ENCODE measurements at places on chromosomes 2 and 18.

- DNase-seq: no peak
These were observed 154.9 kb downstream of the LNPK start for GRCh38 chr2:175847128-175847527.

DNA sequence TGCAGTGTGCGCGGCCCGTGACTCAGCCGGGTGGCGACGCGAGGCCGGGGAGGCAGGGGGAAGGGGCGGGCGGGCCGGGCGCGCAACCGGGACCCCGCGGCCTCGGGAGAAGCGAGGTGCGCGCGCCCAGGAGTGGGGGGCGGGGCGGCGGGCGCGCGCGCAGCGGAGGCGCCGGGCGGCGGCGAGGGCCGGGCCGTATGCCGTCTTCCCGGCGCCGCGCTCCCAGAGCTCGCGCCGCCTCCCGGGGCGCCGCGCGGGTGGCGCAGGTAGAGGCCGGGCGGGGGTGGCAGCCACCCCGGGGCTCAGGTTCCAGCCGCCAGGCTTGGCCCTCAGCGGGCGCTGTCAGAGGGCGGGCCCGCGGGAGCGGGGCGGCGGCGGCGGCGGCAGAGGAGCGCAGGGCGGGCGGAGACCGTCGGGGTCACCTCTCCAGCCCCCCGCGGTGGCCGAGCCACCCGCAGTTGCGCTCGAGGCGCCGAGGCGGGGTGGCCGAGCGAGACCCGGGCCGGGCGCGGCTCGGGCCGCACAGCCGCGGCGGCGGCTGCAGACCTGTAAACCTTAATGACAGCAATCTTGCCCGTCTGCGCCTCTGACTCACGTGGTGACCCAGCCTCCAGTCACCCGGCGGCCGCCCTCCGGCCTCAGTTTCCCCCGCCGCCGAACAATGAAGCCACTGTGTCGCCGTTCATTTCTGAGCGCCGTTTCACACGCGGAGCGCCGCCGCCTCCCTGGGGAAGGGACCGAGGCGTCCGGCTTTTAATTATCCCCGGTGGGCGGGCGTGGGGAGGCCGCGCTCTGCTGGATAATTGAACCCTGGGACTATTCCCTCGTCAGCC is 25.3 kb upstream of the SMAD7 start:
- peak; percentile 83 for DNase-seq

DNA sequence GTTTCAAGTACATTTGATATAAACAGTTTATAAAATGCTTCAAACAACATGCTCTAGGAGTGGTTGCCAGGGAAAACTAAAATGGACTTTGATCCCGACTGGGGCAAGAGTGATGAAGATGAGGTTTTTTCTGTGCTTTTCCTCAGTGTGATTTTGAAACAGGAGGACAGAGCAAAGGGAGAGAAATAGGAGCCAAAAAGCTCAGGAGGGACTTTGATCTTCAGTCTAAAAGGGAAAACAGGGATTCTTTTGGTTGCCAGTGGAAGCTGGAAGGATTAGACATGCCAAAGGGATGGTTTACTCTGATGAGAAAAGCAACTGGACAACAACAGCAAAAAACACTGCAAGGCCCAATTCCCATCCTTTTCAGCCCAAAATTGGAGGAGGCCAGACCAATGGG is 95.5 kb downstream of the LTBP1 start:
- no peak for DNase-seq

DNA sequence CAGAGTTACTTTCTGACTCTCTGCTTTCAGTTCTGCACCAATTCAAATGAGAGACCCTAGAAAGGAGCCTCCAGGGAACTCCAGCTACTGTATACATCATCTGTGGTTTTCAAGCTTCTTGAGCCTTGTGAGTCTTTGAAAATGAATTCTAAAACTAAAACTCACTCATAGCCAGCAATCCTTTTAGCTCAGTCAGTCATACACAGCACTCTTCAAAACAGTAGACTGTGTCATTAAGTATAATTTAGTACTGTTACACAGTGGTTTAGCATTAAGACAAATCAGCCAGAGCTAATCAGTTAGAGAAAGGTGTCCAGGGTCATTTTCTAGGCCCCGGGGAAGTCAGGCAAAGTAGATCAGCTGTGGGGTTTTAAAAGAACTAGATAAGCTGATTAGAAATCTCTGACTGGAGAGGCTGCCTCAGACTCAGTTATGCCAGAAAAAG is 322.1 kb upstream of the THUMPD2 start:
- DNase-seq: peak; percentile 25

DNA sequence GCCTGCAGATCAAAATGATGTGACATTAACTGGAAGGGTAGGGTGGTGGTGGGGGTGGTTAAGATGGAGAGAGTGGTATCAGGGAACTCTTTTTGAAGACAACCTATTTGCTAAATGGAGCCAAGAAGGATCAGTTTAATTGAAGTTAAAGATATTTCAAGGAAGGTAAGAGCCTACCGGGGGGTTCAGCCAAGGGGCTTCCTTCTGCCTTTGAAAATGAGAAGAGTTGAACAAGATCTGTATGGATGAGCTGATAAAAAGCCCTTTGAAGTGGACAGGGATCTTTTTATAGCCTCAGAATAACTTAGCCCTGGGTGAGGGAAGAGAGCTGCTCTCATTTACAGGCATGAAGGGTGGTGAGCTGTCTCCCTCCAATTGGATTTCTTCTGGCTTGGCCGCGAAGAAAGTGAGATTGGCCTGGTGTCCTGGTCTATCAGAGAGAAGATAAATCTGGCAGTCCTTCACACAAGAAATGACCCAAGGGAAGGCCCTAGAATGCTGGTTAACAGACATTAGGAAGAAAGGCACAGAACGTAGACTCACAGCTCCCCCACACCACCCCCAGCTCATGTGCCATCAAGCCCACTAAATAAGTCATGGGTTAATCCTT is 439.8 kb downstream of the TNS1 start:
- DNase-seq: no peak

DNA sequence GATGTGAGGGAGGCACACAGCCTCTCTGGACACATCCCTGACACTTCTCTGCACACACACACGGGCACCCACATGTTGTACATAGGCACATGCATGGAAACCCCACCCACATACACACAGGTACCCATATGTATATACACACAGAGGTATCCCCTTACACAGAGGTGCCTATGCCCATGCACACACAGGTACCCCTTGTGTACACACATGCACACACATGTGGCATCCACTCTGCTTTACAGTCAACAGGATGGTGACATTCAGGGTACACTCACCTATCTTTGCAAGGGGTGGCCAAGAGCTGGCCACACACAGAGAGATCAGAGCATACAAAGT is 59.5 kb downstream of the FAM168B start:
- no peak for DNase-seq

GRCh38 chr2:203637471-203638167 is 68.8 kb upstream of the CD28 start:
- DNase-seq: no peak

GRCh38 chr2:129167456-129167855 is 812.0 kb upstream of the RAB6C start:
- no peak for DNase-seq

- no peak for DNase-seq
These were observed 40.0 kb downstream of the TEX44 start for GRCh38 chr2:231632559-231633142.

- no peak for DNase-seq
These were observed 294.5 kb downstream of the ZNF407 start for GRCh38 chr18:74892066-74892627.

DNA sequence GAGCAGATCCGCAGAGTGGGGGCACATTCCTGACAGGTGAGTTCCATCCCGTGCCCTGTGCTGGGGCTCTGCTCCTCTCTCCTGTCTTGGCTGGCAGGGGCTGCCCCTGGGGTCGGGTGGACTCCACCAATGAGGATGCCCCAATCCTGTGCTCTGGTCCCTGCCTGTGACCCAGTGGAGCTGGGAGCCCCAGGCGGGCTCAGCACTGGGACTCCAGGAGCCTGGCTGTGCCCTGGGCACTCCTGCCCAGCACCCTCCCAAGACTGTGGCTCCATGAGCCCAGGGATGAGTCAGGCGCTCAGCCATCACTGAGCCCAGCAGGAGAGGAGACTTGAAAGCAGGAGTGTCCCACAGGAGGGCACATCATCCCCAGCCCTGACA is 53.9 kb downstream of the MBP start:
- no peak for DNase-seq

- DNase-seq: no peak
These were observed 254.6 kb downstream of the LOXHD1 start for GRCh38 chr18:46402396-46402795.

DNA sequence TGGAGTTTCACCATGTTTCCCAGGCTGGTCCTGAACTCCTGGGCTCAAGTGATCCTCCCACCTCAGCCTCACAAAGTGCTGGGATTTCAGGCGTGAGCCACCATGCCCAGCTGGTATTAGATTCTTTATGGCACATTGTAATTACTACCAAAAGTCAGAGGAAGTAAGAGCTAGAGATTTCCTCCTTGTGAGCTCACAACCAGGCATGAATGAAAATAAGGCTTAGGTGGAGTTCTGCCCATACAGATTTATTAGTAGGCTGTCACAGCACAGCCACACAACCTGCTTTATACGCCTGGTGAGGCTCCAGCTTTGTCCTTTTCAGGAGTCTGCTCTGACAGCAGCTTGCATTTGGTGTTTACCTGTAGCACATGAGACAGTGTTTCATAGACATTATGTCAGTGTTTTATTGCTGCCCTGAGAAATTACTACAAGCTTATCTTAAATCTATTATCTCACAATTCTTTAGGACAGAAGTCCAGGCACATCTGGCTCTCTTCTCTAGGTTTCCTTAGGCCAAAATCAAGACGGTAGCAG is 156.6 kb downstream of the TANC1 start:
- DNase-seq: no peak

DNA sequence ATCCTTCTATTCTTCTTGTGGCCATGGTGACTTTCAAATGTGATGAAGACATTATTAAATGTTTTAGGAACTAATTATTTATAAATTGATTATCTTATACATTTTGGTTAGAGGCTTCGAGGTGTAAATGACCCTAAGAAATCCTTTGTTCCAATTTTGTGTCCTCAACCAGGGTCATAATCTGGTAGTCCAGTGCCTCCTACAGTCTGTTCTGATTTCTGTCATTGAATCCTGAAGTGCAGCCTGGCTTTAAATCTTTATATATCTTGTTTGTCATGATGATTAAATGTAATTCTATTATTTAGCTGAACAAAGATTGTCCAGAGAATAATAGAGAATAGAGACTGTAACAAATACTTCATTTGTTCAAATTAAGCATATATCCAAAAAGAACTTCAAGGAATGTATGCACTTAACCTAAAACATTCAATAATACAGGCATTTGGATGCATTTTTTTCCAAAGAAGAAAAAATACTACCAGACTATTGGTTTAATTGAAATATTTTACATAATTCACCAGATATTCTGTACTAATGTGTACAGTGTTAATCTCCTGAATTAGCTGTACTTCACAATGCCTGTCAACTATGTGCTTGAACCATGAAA is 89.8 kb downstream of the PRPF40A start:
- peak; percentile 62 for DNase-seq

DNA sequence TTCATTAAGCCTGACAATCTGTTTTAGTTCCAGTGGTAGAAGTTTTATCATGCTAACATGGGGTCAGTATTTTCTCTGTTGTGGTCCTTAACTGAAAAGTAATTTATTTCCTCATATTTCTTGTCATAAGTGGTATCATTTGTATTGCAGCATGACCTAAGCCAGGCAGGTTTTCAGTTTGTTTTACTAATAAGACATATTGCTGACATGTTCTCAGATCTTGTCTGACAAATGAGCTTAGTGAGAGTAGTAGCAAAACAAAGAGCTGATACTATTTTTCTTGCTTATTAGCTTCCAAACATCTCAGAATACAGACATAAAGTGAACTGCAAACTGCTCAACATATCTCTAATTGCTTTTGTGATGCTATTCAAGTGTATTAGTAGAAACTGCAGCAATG is 293.6 kb downstream of the DSEL start:
- no peak for DNase-seq

DNA sequence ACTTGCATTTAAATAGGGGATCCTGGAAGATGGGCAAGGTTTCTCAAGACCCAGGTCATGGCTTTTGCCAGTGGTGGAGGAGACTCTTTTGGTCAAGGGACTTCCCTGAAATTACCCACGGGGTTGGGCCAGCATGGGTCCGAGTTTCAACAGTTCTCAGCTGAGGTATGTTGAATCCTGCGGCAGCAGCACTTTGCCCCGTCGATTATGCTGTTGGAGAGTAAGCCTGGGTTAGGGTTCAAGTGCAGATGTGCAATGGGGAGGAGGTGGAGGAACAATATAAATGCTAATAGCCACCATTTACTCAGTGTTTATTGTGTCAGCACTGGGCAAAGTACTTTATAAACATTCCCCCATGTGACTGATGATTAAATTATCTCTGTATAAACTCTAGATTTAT is 96.0 kb upstream of the GATA6 start:
- no peak for DNase-seq

All from brain (organoid and tissue), 16 donors.